ENCODE measurements at places on chromosomes 1 and 21.

GRCh38 chr1:67250051-67250653, 57.5 kb upstream of the IL12RB2 start:
- no peak for DNase-seq

DNA sequence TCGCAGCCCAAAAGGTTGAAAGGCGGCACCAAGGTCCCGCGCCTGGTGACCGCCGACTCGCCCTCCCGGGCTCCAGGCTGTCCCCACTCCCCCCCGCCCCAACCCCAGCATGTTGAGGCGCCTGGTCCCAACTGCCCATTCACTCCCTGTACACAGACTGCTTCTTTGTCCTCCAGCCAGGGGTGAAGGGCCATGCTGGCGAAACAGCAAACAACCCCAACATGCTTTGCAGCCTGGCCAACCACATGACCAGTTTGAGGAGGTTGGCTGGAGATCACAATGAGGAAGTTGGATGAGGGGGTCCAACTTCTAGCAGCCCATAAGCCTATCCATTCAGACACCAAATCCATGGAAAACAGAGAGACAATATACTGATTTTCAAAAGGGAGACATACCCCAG, 13.5 kb downstream of the PDE9A start:
- no peak for DNase-seq

GRCh38 chr21:45438391-45439145, 33.6 kb downstream of the COL18A1 start:
- no peak for DNase-seq

DNA sequence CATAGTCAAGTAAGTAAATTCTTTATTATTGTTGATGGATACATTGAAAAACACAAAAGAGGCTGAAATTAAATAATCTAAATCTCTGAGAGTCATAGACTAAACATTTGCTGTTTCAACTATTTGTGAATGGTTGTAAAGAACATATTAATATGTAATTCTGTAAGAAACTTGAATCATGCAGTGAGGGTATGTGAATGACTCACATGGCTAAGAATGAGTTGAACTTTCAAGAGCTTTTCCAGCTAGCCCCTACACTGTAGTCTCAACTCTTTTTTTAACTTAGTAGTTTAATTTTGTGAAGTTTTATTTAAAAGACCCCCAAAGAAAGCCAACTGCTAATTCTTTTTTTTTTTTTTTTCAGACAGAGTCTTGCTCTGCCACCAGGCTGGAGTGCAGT, 588.1 kb downstream of the DPYD start:
- no peak for DNase-seq

DNA sequence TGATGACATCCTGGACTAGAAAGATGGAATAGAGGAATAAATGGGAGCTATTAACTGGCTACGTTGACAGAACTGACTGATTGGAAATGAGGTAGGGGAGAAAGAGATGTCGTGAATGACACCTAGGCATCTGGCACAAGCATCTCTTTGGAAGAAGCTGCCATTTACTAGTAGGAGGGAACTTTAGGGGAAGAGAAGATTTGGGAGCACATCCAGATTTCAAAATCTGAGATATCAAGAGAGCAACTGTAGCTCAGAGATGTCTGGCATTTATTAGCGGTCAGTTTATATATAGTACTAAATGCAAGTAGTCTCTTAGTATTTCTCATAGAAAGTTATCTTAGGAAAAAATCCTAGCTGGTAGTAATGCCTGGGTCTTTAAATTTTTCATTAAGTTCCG, 131.9 kb upstream of the C1orf105 start:
- no peak for DNase-seq

DNA sequence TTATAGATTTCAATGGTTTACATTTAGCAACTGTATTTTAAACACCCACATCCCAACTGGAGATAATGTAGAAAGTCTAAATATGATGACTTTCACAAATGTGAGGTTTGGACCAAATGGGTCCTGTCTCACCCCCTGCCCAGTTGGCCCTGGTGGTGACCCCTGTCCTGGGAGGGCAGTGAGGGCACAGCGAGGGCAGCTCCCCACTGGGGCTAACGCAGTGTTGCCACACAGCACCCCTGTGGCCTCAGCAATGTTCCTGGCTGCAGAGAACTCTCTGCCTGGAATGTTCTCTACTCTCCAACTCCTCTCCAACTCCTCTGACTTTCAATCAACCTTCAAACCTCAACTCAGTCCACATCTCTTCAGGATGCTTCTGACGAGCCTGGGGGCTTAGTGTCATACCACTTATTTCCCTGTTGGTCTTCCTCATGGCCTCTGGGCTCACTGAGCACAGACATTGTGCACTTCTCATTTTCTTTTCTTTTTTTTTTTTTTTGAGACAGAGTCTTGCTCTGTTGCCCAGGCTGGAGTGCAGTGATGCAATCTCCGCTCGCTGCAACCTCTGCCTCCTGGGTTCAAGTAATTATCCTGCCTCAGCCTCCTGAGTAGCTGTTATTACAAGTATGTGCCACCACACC, 25.8 kb downstream of the KCNA10 start:
- no peak for DNase-seq

All from NCI-H146 (cell line).